ENCODE measurements at places on chromosomes 3 and 15.

- no peak for DNase-seq
These were observed 83.9 kb downstream of the LRRK1 start for GRCh38 chr15:101003081-101003480.

- no peak for DNase-seq
These were observed 2.7 kb downstream of the MSL2 start for GRCh38 chr3:136193278-136194054.

DNA sequence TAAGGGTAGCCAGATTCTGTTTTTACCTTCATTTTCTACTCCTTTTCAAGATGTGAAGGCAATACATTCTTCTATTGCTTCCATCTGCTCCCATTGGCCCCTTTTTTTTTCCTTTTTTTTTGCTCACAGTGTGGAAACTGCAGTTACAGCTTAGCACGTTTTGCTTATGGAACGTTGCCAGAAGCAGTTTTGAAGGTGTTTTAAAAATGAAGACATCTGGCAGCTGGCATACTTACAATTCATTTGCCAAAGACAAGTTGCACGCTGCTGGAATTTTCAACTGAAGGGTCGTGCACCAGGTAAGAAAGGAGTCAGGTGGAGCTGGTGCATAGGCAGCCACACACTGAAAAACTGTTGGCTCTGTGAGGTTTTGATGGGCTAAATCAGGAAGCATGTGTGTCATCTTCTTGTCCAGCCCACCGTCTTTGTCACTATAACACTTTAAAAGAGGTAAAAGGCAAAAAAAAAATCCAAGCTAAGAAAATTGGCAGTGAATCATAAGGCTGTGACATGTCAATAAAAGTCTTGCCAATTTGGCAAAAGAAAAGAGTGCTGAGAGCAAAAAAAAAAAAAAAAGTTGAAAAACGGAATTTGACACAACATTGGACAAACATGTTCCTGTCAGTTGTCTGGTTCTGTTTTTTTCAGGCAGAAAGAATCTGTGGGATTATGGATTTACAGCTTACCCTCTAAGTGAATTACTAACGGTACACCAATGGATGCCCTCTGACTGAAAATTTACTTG, 225.4 kb upstream of the SOX2 start:
- no peak for DNase-seq

DNA sequence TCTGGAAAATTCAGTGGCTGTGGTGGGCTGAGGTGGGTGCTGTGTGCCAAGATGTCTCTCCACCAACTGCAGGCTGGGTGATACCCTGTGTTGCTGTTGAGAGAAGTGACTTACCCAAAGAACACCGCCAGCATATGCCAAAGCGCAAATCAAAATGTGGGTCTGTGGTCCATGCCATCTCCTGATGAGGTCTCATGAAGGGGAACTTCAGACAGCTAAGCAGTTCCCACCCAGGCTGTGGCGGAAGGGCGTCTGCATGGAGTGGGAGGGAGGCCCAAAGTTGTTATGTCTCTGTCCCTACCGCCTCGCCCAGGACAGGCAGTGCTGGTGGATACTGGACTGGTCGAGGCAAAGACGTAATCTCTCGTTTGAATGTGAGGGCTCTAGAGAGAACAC, 70.9 kb upstream of the PLXNA1 start:
- no peak for DNase-seq

DNA sequence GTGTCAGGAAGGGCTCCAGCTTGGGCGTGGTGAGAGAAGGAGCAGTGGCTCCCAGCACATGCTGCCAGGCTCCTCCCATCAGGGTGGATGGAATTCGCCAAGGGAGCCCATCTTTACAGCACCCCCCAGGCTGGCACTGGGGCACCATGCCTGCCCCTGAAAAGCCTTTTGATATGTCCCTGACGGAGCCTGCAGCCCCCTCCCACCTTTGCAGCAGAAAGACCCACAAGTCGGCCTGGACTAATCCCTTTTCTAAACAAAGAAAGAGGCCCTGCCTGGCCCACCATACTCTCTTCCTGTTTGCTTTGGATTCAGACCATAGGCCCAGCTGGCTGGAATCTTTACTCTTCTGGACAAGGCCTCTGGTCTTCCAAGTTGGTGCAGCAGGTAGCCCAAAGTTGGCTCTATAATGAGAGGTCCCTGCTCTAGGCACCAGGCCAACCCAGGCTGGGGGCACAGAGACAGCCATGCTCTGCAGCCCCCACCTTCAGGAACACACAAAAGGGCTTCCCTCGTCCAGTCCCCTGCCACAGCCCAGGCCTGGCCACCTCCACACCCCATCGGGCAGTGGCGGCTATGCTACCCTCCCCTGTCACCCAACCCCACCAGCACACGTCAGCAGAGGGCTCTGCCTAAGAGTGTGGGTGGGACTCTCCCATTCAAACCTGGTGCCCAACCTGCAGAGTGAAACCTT, 5.4 kb downstream of the ANPEP start:
- no peak for DNase-seq

DNA sequence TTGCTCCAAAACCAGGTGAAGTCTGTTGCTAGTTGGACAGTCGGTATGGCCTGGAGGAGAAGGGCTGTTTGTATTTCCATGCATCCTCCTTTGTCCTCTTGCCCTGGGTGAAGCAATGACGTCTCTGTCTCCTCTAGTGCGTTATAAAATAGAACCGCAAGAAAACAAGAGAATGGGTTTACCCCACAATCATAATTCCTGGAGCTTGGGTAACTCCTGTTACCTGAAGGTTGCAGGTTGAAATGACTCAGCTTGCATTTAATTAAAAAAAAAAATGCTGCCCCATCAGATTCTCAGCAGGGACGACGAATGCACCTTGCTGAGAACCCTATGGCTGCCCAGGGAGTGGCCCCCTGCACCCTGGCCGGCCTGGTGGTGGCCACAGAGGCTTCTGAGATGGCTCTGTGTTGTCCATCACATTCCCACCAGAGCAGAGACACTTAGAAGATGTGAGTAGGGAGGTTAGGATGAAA, 228.2 kb upstream of the BHLHE40 start:
- DNase-seq: no peak

Measured in CMK (cell line).